ENCODE measurements at places on chromosomes 7 and 10.

DNA sequence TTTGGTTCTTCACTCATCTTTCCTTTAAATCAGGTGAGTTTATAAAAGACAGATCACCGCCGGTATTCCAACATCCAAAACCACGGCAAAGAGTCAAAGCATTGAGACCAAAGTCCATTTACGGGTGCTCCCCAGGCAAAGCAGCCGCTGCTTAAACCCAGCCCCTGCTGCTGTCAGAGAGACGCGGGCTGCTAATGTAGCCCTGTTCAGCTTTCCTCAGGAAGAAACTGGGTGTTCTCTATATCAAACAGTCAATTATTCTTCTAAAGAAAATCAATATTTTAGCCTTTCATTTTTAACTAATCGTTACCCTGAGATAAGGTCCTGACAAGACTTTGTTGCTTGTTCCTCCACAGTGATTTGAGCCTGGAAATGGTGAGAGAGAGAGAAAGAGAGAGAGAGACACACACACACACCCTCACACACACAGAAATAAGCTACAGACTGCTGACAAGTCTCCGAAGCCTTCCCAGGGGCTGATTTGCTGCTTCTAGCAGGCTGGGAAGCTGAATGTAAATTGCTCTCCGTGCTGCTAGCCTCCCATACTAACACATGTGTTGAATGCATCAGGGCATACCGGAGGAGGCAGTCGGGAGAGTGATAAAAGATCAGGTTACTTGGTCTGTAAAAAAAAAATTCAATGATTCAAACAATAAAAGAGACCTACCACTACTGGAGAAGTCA lies 183.0 kb upstream of the ANK3 start:
- DNase-seq: no peak

DNA sequence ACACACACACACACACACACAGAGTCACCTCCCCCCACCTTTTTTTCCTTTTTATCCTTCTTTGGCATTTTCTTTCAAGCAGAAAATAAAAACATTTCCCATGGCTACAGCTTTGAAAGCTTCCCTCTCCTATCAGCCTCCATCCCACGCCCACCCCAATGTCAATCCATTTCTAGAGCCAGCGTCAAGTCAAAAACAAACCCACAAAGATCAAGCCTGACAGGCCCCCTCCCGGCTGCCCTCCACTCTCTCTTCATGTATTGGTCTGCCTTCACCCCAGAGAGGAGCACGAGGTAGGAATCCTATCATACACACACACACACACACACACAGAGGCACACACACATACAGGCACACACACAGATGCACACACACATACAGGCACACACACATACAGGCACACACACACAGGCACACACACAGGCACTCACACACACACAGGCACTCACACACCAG lies 8.0 kb upstream of the TNRC18 start:
- no peak for DNase-seq

DNA sequence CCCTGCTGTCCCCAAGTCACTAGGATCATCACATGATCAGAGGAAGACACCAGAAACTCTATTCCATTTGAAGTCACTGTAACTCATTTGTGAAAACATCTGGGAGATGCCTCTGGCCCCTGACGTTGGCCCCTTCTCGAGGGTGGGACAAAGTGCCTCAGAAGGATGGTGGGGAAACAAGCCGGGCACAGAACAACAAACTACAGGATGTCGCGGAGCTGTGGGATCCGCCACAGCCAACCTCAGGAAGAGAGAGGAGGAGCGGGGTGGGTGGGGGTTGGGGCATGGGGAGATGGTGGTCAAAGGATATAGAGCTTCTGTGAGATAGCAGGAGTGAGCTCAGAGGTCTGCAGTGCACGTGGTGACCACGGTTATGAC lies 265.6 kb upstream of the TCERG1L start:
- no peak for DNase-seq

GRCh38 chr10:52951824-52952223 lies 179.2 kb upstream of the MBL2 start:
- DNase-seq: no peak

- no peak for DNase-seq
These were observed 148.0 kb downstream of the C10orf105 start for GRCh38 chr10:71571460-71572175.

DNA sequence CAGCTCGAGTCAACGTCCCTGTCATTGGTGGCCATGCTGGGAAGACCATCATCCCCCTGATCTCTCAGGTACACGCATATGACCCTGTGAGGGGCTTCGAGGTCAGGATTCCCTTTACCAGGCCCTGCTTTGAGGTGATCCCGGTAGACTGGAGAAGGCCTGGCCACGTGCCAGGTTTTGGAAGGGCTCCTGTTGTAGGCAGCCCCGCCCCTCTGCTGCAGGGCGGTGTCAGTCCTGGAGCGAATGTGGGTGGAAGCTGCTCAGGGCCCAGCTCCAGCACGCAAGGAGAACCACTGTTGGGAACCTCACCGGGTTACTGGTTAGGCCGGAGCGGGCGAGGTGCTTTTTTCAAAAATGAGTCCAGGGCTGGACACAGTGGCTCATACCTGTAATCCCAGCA lies 15.6 kb downstream of the MDH2 start:
- DNase-seq: no peak

DNA sequence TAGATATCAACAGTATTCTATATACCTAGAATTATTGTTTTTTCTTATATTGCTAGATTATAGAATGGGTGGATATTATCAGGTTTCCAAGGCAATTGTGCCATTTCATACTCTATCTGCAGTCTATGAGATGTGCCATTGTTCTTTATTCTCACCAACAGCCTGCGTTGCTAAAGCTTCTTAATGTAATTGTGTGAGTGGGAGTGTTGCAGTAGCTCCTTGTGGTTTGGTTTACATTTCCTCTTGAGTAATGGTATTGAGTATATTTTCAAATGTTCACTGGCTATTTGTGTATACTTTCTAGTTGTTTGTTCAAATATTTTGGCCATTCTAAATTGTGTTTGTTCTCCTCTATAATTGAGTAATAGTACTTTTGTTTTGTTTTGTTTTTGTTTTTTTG lies 199.2 kb downstream of the TFEC start:
- no peak for DNase-seq

DNA sequence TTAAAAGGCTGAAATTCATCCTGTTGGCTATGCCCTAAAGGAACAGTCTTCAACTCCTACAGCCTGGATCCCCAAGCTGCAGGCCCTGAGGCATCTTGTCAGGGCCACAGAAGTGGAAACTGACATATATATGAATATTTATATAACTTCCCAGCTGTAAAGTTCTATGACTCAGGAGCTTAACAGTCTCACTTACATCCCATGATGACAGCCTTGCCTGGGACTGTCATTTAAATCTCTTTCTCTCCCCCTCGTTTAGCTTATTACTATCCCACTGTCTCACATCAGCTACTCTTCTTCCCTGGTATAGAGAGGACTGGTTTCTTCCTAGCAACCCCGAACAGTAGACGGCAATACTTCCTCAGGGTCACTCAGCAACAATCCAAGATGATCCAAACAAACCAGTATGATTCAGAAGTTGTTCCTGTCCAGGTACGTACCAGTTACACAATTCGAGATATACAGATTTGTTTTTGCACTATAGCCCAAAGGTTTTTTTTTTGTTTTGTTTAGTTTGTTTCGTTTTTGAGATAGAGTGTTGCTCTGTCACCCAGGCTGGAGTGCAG lies 22.7 kb downstream of the KIAA1549 start:
- no peak for DNase-seq

- DNase-seq: no peak
These were observed 166.2 kb downstream of the FAM107B start for GRCh38 chr10:14608381-14609001.

GRCh38 chr10:119024882-119025281 lies 4.6 kb upstream of the NANOS1 start:
- no peak for DNase-seq

DNA sequence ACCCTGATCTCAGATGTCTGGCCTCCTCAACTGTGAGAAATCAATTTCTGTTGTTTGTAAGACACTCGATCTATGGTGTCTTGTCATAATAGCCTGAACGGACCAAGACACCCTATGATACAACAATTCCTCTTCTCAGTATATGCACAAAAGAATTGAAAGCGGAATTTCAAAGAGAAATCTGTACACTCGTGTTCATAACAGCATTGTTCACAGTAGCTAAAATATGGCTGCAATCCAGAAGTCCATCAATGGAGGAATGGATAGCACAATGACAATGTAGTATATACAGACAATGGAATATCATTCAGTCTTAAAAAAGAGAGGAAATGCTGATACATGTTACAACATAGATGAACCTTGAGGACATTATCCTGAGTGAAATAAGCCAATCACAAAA lies 354.6 kb downstream of the SFMBT2 start:
- no peak for DNase-seq
